Muscle of leg (tissue), 16 donors: ENCODE measurements at places on chromosomes 12 and 14. TPM values are rescaled to one million over a fixed set of nuclear protein-coding genes. Genes with fewer than 3 reads are reported as not detected.

Gene POTEG
- not detected for total RNA-seq

Gene CCDC196
- not detected for total RNA-seq

Gene ALG10B
- 4.6 TPM for total RNA-seq

Gene CCDC38
- total RNA-seq: 0.09 TPM

Gene WIF1
- 12.8 TPM for total RNA-seq

Gene FGF6
- total RNA-seq: 24.7 TPM

Gene AMHR2
- not detected for total RNA-seq

Gene STYK1
- not detected for total RNA-seq

Gene OTX2
- 0.04 TPM for total RNA-seq

Gene SYT1
- total RNA-seq: 2.5 TPM

Gene ZNF385A
- 2.7 TPM for total RNA-seq

Gene SIX6
- total RNA-seq: not detected

Gene TRIM9
- total RNA-seq: 0.49 TPM

Gene TEAD4
- 35.5 TPM for total RNA-seq

DNA sequence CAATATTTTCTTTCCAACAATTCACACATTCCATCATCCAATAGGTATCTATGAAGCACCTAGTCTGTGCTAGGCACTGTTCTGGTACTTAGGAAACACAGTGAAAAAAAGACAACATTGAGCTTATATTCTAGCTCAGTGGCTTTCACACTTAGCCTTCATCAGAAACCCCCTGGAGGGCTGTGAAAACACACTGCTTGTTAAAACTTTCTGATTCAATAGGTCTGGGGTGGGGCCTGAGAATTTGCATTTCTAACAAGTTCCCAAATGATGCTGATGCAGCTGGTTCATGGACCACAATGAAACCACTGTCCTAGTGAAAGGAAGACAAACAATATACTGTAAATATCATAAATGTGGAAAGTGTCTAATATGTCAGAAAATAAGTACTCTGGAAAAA lies 5.9 kb downstream of the VTI1B start:
- DNase-seq: no peak

DNA sequence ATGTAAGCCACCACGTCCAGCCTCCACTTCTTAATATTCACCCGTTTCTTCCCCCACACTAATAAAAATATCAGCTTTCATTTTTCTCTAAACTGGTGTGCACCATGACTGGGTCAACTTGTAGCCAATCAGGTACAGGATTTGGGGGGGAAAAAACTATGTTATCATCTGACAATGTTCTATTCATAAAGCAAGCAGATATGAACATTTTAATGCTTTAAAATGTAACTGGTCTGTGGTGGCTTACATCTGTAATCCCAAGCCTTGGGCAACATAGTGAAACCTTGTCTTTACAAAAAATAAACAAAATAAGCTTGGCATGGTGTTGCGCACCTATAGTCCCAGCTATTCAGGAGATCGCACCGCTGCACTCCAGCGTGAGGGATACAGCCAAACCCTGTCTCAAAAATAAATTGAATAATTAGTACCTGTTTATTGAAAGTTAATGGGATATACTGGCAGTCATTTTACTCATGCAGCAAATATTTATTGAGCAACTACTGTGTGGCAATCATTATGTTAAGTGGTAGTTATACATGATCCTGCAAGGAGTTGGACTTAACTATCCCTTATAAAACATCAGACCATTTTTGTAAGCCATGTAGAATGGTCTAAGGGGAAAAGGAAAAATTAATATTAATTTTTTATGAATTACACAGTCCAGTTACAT lies 15.3 kb upstream of the ITPR2 start:
- DNase-seq: no peak

- DNase-seq: peak; percentile 97
Observed at GRCh38 chr14:69593018-69593677, 18.2 kb upstream of the SUSD6 start.

GRCh38 chr12:82635263-82635662 lies 51.4 kb upstream of the TMTC2 start:
- DNase-seq: no peak

DNA sequence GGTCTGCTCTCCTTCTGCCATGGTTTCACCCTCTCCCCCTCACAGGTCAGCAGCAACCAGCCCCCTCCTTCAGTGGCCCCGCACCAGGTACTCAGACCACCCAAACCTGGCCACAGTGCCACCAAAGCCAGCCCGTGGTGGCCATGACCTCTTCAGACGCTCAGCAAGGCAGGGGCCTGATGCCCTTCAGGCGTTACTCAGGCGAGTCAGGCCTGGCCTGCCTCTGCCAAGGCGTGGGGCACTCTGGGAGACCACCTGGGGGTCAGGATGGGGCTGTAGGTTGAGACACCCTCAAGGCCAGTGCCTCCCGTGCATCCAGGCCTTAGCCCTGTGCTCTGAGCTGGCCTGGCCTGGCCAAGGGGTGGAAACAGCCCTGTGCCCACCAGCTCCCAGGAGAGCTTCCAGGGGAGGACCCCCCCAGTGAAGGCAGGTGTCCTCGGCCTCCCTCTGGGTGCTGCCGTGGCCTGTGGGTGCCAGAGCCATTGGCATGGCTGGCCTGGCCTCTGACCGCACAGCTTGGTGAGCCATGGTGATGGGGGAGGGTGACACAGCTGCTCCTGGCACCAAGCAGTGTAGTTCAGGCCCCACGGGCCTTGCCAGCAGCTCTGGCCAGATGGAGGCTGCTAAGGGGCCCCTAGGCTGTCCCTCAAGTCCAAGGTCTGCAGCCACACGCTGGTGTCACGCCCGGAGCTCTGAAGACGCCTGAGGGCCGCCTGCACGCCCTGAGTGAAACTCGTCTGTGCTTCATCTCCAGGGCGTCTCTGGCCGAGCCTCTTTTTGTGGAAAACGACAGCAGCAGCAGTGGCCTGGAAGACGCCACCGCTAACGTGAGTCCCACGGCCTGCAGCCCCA lies 15.1 kb downstream of the XRCC3 start:
- no peak for DNase-seq

DNA sequence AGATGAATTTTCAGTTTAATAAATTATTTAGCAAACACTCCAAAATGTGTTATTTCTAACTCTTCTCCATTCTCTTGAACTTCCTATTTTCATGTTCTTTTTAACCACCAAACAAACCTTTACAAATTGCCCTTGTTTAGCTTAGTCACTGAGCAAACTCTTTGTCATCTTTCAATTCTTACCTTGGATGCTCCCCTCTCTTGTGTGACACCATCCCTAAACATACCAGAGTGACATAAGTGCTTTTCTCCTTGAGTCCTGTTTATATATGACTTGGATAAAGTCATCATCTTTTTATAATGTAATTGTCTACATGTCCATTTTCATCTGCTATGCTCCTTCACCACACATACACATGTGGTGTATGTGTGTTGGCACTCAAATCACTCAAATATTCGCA lies 3.4 kb upstream of the TMEM19 start:
- no peak for DNase-seq

DNA sequence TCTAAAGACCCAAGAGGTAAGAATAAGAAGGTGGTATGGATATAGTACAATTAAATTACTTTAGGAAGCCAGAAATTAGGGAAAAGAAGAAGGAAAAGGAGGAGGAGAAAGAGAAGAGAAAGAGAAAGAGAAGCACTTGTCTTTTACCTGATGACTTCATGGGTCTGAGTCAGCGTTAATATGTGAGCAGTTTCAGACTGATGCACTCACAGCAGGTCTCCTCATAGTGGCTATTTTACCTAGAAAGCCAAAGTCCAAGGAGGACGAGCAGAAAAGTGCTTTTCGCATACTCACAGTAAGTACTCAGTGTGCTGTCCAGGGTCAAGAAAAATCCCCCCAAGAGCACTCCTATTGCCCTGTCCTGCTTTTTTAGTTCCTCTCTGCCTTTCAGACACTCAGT lies 222.1 kb downstream of the C12orf42 start:
- no peak for DNase-seq

- no peak for DNase-seq
Observed at GRCh38 chr12:93751864-93752610, 74.9 kb downstream of the CRADD start.

DNA sequence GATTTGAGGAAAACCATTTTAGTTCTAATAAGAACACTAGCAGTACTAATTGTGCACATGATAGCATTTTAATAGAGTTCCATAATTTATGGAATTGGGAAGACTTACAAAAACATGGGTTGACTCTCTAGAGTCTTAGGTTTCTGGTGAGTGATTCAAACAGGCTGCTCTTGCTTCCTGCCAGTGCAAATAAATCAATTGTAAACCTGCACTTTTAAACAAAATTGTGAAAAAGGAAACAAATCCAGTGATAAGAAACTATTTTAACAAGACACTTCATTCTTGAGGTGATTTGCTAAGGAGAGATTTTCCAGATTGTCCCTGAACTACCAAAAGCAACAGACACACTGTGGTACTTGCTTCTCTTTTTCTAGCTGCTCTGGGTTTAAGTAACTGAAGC lies 112.2 kb downstream of the CACNA1C start:
- no peak for DNase-seq

GRCh38 chr12:113082486-113083148 lies 26.1 kb downstream of the DTX1 start:
- no peak for DNase-seq

DNA sequence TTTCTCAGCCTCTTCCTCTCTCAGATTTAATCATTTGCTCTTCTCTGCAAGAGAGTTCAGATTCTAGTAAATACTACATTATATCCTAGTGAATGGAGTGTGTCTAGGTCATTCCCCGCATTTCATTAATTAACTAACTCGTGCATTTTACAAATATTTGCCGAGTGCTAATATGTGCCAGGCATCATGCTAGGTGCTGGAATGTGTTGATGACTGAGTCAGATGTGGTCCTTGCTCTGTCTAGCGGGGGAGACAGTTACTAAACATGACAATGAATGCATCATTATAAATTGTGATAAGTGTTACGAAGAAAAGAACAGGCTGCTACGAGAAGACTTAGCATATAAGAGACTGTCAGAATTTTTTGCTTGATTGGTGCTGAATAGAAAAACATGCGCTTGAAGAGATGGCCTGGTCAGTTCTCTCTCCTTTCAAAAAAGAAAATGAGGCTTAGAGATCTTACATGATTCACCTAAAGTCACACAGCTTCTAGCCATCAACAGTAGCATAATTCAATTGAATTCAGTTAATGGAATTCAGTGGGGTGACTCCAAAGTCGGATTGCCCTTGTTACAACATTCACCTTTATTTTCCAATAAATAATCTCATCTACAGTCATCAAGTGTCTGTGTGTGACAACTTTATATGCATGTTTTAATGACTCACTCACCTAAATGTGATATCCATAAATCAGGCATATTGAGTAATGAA lies 48.7 kb upstream of the MAX start:
- no peak for DNase-seq

GRCh38 chr14:85533861-85534291 lies 3.9 kb downstream of the FLRT2 start:
- peak; percentile 66 for DNase-seq

DNA sequence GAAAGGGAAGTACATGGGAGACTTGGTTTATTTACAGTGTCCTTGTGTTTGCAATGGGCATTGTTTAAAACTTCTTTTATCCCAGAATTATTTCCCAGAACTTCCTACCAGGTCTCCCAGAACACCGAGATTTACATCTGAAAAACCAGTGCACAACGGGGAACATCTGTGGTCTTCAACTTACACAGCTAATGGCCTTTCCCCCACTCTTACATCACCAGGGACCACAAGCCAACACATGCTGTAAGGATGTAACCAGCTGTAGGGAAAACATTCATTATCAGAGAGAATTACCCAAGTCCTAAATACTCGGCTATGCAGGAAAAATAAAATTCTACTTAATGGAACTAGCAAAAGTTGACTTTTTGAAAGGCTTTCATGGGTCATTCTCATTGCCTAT lies 267.6 kb downstream of the DUSP6 start:
- DNase-seq: peak; percentile 90

- no peak for DNase-seq
Observed at GRCh38 chr14:95887351-95887750, 10.7 kb downstream of the TUNAR start.

- DNase-seq: peak; percentile 97
Observed at GRCh38 chr14:85438481-85438942, 91.4 kb upstream of the FLRT2 start.

- DNase-seq: no peak
Observed at GRCh38 chr14:70045310-70045709, 143.4 kb downstream of the SLC8A3 start.

DNA sequence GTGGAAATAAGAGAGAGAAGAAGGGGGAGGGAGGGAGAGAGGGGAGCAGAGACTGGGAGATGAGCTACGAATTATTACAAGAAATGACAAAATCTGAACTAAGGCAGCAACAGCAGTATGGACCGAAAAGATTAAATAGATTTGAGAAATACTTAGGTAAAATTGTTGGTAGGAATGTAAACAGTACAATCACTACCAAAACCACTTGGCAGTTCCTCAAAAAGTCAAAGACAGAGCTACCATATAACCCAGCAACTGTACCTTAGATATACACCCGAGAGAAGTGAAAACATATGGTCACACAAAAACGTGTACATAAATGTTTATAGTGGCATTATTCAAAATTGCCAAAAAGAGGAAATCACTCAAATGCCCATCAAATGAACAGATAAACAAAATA lies 14.1 kb downstream of the KRAS start:
- no peak for DNase-seq
